NCI-H2081 treated with DMSO at 0.1 percent for 48 hours (cell line): ENCODE measurements at places on chromosomes 11 and 22.

- no peak for DNase-seq
These were observed 3.4 kb downstream of the LRP4 start for GRCh38 chr11:46914910-46915309.

- DNase-seq, result peak; percentile 32
These were observed 35.1 kb downstream of the MPPED1 start for GRCh38 chr22:43446916-43447315.

DNA sequence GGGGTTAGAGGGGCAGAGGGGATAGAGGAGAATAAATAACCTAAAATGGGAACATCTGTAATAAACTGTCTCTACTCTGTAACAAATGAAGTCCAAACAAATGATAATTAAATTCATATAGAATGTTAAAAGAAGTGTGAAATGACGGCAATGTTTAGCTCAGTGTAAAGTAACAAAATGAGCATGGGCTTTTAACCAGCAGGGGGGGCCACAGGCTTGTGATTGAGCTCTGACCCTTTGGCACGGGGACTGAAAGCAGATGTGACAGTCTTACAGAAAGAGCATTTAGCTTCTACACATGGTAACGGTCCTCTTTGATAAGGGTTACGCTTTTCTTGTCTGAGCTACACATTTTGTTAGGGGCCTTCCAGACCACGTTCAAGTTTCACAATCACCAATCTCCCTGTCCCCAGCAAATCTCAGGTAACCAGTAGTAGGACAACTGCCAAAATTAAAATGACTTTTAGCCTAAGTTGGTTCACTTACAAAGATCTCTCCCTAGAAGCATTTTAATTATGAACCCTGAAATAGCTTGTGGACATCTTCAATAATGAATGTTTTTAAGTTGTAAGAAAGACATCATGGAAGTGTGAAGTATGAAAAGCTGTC, 262.5 kb downstream of the DCDC1 start:
- DNase-seq, result peak; percentile 57

GRCh38 chr22:17369439-17370025, at the start of gene CECR2:
TSS of gene CECR2 (plus strand) at chr22:17369460. CDS start at chr22:17369784, 324 bp downstream.
- DNase-seq, result no peak

GRCh38 chr22:48235744-48236143, 1473.3 kb downstream of the TBC1D22A start:
- no peak for DNase-seq

GRCh38 chr11:81658722-81659121, 1074.9 kb downstream of the FAM181B start:
- no peak for DNase-seq

- DNase-seq, result no peak
These were observed 369.4 kb upstream of the B3GAT1 start for GRCh38 chr11:134781380-134781866.
